ENCODE measurements at places on chromosomes 3 and 15.

DNA sequence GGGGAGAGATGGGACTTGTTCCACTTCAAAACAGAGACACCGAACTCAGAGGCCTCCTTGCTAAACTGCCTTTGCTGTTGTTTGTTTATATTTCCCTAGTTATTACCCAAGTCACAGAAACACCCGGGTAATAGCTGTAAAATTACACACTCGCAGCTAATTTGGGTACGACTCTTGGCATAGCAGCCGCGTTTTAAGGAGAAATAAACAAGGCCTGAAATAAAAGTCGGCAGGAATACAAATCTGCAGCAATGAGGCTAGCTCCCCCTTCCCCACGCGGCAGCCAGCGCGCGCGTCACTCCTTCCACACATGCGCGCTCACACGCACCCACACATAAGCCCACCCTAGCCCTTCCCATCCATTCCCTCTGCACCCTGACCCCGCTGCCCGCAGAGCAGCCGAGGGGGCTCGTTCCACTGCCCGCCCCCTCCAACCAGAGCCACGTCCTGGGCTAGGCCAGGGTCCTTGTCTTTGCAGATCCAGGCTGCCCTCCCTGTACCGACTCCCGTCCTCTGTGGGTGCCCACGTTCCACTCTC, 67.3 kb downstream of the LINGO1 start:
- no peak for DNase-seq

- DNase-seq, result no peak
These were observed 219.7 kb upstream of the LRIG1 start for GRCh38 chr3:66720508-66720907.

DNA sequence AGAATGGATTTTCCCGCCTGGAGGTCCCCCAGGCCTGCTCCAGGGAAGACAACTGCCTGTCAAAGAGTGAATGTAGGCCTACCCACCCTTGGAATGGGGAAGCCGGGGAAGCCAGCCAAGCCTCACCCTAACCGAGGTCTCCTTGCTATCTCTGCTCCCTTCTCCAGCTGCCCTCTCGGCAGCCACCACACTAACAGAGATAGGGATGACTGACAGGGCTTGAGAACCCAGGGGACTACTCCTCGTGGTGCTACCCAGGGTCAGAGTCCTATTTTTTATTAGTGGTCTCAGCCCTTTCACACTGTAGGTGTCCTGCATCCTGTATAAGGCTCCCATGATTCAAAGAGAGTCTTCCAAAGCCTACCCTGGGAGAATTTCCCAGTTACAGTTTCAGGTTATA, 160.6 kb upstream of the CHRM5 start:
- no peak for DNase-seq

- no peak for DNase-seq
These were observed 191.1 kb downstream of the GREM1 start for GRCh38 chr15:32908872-32909271.

- DNase-seq, result peak; percentile 71
These were observed 1033.7 kb downstream of the ROBO1 start for GRCh38 chr3:78734048-78734637.

GRCh38 chr3:107394502-107394901, 17.3 kb downstream of the CCDC54 start:
- DNase-seq, result no peak

- no peak for DNase-seq
These were observed 70.3 kb downstream of the RORA start for GRCh38 chr15:61158504-61159407.

- no peak for DNase-seq
These were observed 114.6 kb upstream of the C15orf61 start for GRCh38 chr15:67406257-67406861.

GRCh38 chr3:42051384-42052131, 39.6 kb upstream of the TRAK1 start:
- no peak for DNase-seq

DNA sequence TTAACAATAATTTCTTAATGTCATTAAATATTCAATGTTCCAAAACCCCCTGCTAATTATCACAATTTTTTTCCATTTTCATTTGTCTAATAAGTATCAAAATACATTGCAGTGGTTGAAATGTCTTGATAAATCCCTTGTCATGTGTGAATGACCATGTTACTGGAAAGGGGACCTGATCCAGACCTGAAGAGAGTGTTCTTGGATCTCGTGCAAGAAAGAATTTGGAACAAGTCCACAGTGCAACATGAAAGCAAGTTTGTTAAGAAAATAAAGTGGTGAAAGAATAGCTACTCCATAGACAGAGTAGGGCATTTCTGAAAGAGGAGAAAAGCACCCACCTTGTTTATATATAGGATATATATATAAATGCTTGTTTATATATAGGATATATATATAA, 10.4 kb upstream of the SELENOK start:
- no peak for DNase-seq

DNA sequence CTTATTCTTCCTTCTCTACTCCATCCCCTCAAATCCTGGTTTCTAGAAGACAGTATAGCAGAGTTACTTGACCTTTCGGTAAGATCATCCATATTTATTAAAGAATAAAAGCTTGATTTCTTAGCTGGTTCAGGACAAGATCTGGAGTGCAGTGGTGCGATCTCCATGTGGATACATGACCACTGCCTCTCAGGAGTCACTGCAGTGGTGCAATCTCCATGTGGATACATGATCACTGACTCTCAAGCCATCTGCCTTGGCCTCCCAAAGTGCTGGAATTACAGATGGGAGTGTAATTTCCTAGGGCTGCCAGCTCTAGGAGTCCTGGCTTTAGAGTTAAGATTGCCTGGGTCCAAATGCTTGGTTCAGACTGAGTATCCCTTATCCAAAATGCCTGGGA, 16.5 kb downstream of the LARP6 start:
- no peak for DNase-seq

- no peak for DNase-seq
These were observed 445 bp downstream of the LMOD3 start for GRCh38 chr3:69121950-69122349.

DNA sequence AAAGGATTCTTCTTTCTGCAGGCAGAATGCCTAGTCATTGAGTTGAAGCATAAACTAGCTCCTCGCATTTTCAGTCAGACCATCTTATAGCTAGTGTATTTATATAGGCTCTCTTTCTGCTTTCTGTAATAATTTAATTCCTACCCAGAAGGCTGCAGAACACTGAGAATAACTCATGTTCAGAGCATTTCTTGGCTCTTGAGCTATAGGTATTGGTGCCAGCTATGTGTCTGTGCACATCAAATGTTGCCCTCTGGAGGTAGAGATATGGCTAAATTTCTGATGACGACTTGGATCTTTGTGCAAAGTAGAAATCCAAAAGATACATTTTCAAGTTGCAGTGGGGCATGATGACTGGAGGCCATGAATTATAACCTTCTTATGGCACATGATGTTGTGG, 336.2 kb upstream of the TPM1 start:
- DNase-seq, result no peak

DNA sequence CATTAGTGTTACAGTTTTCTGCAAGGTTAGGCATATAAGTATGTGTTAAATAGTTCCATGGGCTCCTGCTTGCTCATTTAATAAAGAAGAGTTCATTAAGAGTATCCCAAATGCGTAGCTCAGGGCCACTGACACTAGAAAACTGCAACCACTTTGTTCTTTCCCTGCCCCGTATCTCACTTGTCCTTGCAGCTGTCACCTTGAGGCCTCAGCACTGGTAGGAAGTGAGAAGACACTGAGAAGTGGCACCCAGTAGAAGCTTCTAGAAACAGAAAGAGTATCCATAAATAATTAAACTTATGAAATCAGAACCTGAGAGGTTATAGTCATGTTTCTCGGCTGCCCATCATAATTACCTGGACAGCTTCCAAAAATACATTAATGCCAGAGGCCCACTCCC, 266.0 kb downstream of the KCNMB2 start:
- DNase-seq, result no peak

- no peak for DNase-seq
These were observed 68.6 kb downstream of the FHIT start for GRCh38 chr3:61182662-61183061.

DNA sequence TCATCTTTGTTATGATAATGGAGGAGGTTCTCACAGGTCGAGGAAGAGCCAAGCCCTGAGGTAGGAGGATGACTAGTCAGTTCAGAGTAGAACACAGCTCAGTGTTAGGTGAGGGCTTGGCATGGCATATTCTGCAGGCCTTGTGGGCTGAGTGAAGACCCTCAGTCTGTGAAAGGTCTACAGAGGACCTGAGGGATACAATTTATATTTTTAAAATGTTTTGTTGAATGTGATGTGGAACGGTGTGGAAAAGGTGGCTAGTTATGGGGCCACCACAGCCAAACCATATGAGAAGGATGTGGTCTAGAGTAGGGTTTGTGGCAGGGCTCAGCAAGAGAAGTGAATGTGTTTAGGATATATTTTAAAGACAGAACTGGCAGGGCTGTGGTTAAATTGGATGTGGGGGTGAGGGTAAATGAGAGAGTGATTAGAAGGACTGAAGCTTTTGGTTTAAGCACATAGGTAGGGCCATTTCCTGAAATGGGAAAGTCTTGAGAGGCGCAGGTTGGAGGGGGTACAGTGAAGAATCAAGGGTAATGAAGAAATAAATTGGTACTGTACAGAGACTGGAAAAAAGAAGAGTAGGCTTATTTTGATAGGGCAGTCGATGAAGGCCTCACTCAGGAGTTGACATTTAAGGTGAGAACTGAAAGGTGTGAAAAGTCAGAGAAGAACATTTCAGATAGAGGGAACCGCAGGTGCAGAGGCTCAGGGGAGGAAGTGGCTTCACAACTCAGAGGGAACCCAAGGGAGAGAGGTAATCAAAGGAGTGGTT, 60.5 kb downstream of the SPTSSB start:
- DNase-seq, result no peak

GRCh38 chr3:141326626-141327025, 41.7 kb upstream of the ZBTB38 start:
- no peak for DNase-seq

DNA sequence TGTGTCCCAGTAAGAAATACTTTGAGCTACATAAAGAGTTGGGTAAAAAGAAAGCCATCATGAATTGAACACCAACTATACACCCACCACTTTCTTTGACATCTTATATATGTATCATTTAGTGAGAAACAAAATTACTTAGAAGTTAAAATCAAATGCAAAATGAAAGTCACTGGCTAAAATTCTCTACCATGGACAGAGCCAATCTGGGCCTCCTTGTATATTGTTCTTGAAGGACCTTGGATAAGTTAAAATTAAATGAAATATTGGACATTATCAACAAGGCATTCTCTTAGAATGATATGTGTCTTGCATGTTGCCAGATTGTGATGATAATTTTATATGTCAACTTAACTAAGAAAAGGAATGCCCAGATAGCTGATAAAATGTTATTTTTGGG, 64.2 kb upstream of the CHL1 start:
- DNase-seq, result no peak

DNA sequence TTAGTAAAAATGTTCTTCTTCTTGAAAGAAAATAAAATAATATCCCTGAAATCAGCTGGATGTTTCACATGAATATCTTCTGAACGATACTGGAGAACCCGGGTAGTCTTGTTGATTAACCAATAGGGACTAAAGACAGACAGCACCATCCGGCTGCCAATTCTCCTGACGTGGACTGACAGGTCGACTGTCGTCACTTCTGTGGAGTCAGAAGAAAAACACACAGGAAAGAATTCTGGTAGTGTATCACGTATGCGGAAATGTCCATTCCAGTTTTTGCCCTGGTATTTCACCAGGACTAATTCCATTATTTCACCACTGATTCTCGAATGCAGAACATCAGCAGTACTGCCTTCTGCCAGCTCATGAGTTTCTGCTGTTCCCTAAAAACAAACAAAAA, 144.6 kb downstream of the VPS13C start:
- no peak for DNase-seq

- DNase-seq, result no peak
These were observed 356.6 kb downstream of the VGLL3 start for GRCh38 chr3:86634361-86634760.

DNA sequence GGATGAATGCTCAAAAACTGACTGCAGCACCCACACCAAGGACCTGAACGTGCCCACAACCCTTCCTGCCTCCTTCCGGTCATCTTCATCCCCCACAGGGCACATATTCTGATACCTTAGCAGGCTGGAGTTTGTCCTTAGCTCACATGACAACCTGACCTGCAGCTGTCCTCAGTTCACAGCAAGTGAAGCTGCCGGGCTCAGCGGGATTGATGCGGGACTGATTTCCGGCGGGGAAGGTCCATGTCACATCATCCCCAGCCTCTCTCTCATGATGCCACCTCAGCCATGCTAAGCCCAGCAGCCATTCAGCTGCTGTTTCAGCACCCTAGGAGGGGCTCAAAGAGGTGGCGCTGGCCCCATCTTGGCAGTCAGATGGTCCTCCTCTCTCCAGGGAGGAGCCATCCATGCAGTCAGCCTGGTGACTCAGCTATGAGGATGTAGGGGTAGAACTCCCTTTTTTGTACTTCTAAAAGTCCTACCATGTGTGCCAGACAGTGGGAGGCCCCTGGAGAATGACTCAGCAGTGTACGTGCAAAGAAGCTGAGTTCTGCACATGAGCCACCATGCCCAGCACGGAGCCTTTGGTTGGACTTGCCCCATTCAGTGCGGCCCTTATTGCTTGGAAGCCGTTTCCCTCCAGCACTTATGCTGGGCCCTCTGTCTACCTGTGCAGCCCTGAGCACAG, 9.5 kb downstream of the CA12 start:
- DNase-seq, result peak; percentile 95

GRCh38 chr3:99111235-99111634, 209.7 kb upstream of the DCBLD2 start:
- DNase-seq, result no peak

DNA sequence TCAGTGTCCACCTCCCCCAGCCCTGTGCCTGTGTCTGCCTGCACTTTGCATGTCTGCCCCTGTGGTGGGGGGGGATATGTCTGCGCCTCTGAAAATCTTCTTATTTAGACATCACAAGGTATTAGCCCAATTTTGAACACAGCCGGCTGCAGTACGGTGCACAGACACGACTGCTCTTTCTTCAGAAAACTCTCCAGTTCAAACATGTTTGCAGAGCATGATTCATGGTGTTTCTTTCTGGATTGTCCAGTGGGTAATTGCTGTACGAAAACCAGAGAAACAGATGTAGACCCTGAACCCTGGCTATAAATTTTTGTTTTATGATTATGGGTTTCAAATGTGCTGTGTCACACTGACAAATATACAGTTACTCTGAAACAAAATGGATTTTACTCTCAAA, 3.4 kb upstream of the RARB start:
- peak; percentile 50 for DNase-seq

- no peak for DNase-seq
These were observed 54.6 kb upstream of the FURIN start for GRCh38 chr15:90813796-90814190.

DNA sequence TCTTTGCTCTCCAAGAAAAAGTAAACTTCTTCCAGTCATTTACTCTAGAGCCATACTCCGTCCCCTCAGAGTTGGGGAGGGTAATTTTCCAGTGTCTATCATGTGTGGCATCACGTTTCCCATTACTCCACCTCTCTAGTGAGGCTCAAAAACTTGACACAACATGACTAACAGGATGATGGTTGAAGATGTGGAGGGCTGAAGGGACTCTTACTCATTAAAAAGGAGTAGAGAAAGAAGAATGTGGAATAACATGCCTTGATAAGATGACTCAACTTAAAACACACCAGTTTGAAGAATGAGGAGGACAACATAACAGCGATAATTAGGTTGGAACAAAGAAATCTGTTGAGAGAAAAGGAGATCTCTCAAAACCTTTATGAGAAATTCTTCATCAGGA, 894.3 kb downstream of the OTOL1 start:
- no peak for DNase-seq

Measured in fibroblast of skin of left quadriceps (primary cell).